ENCODE measurements at places on chromosomes 6 and 20.

DNA sequence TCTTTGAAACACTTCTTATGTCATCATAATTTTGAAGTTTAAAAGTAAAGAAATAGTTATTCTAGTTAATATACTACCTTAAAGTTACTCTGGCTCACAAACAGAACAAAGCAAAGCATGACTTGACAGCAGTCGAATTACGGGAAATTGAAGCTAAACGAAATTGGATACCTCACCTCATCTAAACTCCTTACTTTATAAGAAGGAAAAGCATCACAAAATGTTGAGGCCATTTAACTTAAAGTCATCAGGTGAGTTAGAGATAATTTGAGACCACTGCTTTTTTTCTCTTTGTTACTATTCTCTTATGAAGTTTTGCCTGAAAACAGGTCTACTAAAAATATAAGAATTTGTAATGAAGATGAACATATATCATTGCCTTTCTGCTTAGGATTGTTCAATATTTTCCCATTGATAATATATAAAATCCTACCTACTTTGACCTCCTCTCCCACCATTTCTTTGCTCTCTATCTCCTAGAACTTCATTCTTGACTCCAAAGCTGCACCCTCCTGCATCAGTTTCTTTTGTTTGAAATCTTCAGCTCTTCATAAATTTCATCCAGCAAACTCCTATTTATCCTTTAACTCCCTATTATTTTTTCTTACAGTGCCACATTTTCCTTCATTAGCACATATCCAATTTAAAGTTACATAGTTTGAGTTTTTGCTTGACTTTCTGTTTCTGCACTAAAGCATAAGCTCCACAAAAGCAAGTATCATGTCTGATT lies 510.7 kb upstream of the ZNF337 start:
- DNase-seq: no peak

GRCh38 chr6:127510876-127511275 lies 8.3 kb downstream of the MTCL3 start:
- no peak for DNase-seq

GRCh38 chr20:58523971-58524315 lies 8.7 kb upstream of the APCDD1L start:
- DNase-seq: peak; percentile 78

DNA sequence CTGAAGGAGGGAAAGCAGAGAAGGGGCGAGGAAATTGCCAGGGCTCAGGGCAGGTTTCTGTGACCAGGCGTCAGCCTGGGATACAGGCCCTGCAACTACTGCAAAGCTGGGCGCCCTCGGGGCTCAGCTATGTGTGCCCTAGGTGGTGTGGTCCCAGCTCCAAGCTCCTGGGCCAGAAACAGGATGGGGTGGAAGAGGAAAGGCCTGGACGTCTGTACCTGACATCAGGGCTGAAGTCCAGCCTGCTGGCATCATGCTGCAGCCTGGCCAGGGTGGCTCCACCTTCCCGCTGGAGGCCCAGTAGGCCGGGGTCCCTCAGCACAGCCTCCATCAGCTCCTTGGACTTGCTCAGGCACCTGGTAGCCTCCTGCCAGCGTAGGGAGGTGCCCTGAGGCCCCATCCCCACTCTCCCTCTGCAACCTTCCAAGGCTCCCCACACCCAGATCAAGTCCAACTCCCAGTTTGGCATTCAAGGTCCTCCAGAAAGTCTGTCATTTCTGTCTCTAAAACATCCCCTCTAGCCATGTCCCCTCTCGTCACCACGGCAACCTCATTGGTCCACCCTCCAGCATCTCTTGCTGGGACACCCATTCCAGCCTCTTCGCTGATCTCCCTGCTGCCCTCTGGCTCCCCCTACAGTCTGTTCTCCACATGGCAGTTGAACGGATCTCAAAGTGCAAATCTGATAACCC lies 38.2 kb downstream of the KIAA1755 start:
- peak; percentile 66 for DNase-seq

- peak; percentile 52 for DNase-seq
These were observed 23.3 kb upstream of the ARFGEF2 start for GRCh38 chr20:48898210-48898609.

DNA sequence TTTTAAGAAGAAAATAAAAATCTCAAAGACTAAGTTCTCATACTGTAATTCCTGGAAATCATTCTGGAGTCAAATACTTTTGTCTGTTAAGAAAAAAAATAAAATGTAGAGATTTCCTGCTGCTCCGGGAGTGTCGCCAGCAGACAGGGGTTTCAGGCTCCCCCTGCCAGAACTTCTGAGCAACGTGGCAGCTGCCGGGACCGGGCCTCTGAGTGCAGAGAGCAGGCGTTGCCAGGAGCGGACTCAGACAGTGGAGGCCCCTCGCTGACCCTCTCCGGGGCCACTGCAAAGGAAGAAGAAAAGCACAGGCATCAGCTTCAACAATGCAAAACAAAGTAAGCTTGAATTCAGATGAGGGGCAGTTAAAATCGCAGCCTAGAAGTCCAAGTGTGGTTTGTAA lies 95.5 kb downstream of the THBS2 start:
- DNase-seq: peak; percentile 70

DNA sequence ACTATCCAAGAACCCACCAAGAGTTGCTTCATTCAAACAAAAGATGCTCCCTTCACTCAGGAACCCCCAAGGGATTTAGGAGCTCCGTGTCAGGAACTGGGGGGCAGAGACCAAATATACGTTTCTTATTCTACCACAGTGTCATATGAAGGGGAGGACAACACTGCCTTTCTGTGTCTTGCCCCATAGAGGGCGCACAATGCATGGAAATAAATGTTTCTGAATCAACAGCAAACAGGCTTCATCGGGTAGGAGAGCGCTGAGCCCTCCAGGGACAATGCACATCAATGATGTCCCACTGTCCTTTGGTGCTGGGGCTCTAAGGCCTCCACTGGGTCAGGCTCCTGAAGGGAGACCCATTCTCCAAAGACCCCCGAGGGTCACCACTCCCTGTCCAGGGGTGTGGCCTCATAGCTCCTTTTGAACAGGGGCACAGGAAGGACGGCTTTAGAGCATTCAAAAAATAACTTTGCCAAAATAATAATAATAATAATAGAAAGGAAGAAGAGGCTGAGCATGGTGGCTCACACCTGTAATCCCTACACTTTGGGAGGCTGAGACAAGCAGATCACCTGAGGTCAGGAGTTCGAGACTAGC lies 31.1 kb downstream of the PLG start:
- peak; percentile 9 for DNase-seq

- no peak for DNase-seq
These were observed 79.4 kb downstream of the IYD start for GRCh38 chr6:150448221-150448620.

Measured in EH (cell line).